ENCODE measurements at places on chromosomes 6 and 20.
A peak's percentile ranks its signal among the peaks of the same experiment; 100 is the strongest.

- DNase-seq = no peak
Measured at GRCh38 chr6:110284855-110285254, 73.3 kb downstream of the METTL24 start.

GRCh38 chr6:3314621-3315467, 56.1 kb downstream of the PSMG4 start:
- no peak for DNase-seq

DNA sequence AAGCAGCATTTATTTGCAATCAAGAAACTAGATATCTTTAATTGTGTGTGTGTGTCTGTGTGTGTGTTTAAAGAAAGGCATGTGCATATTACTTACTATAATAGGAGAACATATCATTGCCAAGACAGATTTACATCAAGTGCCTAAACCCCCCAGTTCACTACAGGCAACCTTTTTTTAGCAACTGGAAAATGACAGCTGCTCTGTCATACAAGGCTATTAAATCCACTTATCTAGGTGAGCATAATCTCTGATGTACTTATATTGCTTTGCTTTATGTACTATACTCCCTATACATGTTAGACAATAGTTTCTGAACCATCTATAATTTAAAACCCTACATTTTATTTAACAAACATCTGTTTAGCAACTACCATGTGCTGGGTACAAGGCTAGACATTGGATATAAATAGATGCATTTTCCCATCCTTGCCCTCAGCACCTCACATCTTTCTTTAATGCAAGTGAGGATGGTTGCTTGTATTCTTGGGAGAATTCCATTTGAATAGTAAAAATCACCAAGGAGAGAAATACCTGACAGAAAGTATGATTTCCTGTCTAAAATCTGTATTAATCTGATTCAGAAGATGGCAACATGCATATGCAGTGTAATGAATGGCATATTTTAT, 398.3 kb downstream of the LAMA2 start:
- DNase-seq = no peak

DNA sequence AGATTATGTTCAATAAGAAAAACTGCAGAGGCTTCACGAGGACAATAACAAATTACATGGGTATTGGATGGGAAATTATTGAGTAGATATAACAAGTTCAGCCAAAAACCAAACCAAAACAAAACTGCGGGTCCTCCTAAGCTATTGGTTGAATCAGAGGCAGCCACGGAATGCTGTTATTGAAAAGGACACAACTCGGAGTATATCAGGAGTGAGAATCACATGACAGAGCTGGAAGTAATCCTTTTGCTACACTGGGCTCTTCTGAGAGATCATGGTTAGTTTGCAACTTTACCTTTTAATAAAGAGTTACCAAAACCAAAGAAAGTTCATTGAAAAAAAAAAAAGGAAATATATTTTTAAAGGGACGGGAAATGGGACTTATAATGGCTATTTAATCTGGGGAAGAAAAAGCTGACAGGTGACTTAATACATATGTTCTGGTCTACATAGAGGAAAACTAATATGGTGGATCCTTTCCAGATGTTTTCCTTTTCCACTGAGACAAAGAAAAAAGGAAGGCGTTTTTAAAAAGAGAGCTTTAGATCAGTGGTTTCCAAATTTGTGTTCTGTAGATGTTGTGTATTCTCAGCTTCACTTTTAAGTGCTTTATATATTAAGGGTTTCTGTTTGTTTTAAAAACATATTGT, 6.9 kb upstream of the CITED2 start:
- DNase-seq = no peak

- no peak for DNase-seq
Measured at GRCh38 chr6:165662041-165662748, 846 bp downstream of the PDE10A start.

- DNase-seq = peak; percentile 3
Measured at GRCh38 chr20:46438156-46438750, 31.8 kb upstream of the ELMO2 start.

- no peak for DNase-seq
Measured at GRCh38 chr6:157974341-157974894, 7.2 kb upstream of the SYNJ2 start.

- DNase-seq = no peak
Measured at GRCh38 chr6:37115236-37115895, 54.6 kb upstream of the PIM1 start.

DNA sequence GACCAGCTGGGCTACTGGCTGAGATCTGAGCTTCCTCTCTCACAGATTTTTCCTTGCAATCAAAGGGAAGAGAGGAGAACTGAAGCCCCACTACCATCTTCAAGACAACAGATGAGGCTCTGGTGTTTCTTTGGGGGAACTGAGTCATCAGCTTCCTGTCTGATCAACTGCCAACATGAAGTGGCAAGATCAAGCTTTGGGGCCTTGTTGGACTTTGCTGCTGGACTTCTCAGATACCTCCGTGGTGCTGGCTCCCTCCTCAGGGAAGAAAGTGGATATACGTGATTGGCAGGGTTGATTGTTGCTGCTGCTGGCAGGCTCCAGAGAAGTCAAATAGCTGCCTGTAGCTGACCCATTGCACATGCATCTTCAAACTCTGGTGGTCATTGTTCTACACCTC, 3.6 kb upstream of the TOX2 start:
- no peak for DNase-seq

GRCh38 chr6:23823421-23823820, 302.6 kb upstream of the NRSN1 start:
- DNase-seq = no peak

DNA sequence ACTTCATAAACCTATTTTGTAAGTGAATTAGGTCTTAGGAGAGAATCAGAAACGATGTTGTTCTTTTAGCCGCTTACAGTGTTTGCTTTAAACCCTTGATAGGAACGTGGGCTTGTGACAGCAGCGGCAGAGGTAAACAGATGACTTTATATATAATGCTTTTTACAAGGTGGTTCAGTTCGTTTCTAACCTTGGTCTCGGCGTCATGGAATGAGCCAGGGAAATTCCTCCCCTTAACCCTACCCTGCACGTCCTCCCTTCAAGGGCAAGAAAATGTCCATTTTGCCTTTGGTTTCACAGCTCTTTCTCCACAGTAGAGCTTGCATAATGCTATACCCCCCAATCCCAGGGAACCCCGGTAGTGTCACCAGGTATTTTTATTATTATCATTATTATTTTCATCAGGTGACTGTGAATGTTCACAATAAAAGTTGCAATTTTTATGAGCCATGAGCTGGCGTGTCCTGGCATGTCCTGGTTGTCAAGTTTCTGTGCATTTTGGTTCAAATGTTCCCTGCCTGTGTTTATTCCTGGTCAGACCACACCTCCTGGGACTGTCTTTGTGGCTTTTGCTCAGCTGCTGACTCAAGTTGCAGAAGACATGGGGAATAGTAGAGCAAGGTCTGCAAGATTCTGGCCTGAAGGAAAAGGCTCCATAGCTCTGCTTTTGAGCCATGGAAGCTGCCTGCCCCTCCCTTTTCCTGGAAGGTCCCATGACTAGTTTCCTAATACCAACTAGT, 112.8 kb upstream of the BMP2 start:
- DNase-seq = no peak

GRCh38 chr6:89930789-89931188, 36.5 kb downstream of the GJA10 start:
- no peak for DNase-seq

DNA sequence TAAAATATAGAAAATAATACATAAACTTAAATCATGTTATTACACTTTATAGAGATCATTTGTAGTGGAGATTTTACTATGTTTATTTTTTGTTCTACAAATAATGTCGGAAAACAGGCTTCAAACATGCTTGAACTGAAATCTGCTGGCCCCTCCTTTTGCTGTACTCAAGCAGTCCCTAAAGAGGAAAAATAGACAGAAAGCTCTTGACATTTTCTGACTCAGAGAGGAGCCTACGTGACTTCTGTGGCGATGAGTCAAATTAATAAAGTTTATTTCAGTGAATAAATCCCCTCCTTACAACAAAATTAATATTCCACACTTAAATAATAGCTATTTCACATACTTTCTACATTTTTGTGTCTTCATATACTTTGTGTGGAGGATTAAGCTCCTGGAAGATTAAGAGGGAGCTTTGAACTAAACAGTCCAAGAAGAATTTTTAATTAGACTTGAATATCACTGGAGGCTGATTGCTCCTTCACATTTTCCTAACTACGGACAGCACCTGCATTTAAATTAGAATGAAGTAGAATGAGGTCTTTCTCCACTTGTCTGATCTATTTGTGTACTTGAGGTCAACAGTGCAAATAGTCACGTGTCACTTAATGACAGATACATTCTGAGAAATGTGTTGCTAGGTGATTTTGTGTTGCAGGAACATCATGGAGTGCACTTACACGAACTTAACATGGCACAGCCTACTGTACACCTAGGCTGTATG, 1.7 kb upstream of the TREM1 start:
- no peak for DNase-seq

- no peak for DNase-seq
Measured at GRCh38 chr6:87721311-87721710, 19.3 kb upstream of the AKIRIN2 start.

DNA sequence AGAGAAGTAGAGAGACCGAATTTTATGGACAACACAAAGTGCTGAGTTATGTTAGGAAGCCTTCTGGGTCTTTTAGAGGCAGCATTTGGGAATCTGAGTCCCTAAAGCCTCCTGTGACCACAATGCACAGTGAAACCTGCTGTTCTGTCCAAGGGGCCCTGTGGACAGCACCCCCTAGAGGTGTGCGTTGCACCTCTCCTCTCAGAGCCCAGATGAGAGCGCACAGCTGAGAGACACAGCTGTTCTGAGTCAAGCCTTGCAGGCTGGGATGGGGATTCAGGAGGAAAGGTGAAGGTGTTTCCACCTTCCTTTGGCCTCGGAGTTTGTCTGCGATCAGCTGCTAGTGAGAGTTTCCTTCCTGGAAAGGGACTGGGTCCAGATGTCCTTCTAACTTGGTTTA, 13.0 kb downstream of the PCK1 start:
- DNase-seq = no peak

Data from T follicular helper cell (primary cell).